ENCODE measurements at places on chromosomes 3 and 15. TPM values are rescaled to one million over a fixed set of nuclear protein-coding genes. Genes with fewer than 3 reads are reported as not detected.

DNA sequence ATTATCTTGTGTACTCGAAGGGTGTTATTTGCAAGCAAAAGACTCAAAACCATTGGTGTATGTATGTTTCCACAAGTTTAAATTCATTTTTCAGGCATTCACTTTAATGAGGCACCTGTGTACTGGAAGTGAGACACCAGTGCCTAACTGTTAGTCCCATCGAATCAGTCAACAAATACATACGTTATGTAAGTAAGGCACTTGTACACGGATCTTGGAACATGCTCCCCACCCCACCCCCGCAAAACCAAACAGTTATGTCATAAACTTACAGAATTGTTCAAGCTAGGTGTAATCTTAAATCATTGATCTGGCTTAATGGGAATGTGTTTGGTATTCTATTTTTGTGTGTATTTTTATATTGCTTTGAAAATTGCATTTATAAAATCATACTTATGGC is 17.1 kb downstream of the LRRC28 start:
- no peak for DNase-seq

GRCh38 chr15:31552482-31553099 is 226.0 kb downstream of the KLF13 start:
- peak; percentile 3 for DNase-seq

Gene SLC28A2
- not detected for total RNA-seq

Gene TAGLN3
- total RNA-seq = not detected

DNA sequence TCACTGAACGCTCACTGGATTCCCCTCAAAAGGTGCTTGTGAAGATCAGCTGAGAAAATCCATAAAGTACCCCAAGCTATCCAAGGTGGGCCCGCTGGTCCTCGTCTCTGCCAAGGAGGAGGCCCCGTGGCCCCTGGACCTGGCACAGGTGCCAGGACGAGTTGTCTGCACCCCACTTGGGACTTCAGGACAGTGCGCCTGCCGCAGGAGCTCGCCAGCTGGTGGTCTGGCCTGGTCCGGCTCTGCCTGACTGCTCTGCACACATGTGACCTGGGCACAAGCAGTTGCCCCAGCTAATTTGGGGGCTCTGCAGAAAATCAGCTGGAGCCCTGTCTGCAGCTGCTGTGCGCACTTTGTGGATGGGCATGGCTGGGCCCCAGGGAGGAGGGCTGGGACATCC is 159.9 kb downstream of the NSMCE3 start:
- DNase-seq = no peak

DNA sequence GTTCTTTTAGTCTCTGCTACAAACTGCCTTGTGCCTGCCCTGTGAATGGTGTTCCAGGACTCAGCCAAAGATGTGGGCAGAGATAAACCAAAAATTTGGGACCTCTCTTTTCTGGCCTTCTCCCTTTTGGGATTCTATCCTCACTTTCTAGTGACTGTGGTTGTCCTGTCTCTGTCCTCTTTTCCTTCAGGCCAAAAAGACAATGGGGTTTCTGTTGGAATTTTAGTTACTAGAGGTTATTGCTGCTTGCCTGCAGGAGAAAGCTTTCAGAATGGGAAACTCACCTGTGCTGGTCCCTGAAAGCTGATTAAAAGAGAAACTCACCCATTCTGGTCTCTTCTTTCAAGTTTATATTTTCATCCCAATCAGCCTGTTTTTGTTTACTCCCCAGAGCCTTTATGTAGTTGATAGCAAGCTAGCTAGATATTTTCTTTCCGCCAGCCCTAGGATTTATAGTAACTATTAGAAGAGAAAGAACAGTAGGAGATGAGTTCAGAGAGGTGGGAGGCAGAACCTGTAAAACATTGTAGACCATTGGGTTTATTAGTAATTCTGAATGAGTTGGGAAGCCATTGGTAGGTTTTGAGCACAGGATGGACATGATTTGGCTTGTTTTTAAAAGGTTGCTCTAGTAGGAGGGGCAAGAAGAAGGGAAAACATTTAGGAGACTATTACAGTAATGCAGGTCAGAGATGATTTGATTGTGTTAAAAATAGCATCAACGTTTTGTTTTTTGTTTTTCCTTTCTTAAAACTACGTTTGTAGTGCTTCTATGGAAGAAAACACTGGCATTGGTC is 138.9 kb downstream of the TCF12 start:
- peak; percentile 21 for DNase-seq

Gene TM4SF1
- 559 TPM for total RNA-seq

GRCh38 chr3:129745253-129745652 is 138.8 kb upstream of the PLXND1 start:
- no peak for DNase-seq

Gene BFSP2
- not detected for total RNA-seq

DNA sequence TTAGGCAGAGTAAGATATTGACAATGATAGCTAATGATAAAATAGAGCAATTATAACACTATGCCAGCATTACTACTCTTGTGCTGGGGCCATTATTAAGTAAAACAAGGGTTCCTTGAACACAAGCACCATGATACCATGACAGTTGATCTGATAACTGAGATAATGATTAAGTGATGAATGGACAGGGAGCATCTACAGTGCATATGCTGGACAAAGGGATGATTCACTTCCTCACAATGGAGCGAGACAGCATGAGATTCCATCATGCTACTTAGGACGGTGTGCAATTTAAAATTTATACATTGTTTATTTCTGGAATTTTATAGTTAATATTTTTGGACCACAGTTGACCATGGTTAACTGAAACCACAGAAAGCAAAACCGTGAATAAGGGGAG is 156.6 kb downstream of the FHIT start:
- DNase-seq = no peak

- DNase-seq = peak; percentile 22
These were observed 14.3 kb downstream of the ZIC4 start for GRCh38 chr3:147391781-147392624.

- no peak for DNase-seq
These were observed 17.9 kb downstream of the LIPH start for GRCh38 chr3:185534511-185534910.

DNA sequence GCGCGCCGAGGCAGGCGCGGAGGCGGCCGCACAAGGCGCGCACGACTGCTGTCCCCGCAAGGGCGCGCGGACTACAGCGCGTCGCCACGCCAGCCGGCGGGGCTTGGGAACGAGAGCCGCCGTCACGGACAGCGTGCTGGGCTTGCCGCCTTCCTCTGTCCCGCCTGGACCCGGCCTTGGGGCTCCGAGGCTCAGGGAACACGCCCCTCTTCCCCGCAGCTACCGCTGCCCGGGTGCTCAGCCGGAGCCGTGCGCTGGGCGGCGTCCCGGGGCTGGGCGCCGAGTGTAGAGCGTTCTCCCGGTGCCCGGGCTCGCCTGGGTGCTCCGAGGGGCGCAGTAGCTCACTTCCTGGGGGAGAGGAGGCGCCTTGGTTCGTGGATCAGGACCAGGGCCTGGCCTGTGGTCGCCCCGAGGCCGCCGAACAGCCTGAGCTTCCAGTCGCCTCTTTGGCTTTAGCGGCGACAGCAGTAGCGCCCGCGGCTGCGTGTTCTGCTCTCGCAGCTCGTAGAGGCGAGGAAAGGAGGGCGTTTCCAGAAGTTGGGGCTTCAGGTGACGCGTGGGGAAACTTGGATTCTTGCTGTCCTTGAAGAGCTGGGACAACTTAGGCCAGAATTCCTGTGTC is 226.7 kb upstream of the C2CD4B start:
- peak; percentile 31 for DNase-seq

- no peak for DNase-seq
These were observed 74.9 kb upstream of the NR2F2 start for GRCh38 chr15:96255599-96255998.

Gene PPM1M
- total RNA-seq = 13.7 TPM

DNA sequence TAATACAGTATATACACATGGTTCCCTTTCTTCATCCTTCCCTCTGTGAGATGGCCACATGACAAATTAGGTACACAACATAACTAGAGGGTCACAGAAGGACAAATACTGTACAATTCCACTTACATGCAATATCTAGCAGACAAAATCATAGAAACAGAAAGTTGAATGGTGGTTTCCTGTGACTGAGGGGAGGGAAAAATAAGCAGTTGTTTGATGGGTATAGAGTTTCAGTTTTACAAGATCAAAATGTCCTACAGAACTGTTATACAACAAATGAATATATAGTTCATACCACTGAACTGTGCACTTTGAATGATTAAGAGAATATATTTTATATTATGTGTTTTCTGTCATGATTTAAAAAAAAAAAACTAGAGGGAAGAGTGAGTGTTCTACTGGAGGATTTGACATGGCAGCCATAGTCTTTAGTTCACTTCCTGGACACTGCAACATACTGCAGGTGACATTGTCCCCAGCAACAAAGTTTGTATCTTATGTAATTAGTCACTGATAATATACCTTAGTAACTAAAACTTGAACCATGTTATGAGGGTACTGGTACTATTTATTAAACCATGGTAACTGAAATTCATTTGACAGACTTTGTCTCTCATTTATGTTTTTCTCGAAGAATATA is 37.2 kb downstream of the CCDC54 start:
- no peak for DNase-seq

Gene SI
- total RNA-seq = not detected

Gene ACAA1
- total RNA-seq = 52.1 TPM

Gene XCR1
- total RNA-seq = not detected

DNA sequence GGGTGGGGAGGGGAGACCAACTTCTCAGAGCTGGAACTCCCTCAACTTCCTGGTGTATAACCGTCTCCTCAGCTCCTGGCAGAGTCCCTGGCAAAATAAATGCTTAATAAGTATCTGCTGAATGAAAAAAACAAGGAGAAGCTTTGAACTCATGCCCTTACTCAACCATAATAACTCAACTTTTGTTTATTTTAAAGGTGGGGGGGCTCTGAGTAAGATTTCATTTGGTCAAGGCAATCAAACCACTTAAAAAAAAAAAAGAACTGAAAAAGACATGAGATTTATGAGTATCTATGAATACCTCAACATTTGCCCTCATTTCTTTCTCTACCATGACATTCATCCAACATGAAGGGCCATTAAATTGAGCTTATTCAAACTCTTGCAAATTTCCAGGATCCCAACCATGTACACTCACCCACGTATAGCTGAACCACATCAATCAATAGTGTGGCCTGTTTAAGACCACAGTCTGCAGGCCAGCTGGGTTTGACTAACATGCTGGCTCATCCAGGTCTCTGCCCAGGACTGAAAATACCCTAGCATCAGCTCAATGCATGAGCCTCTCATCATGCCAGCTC is 157.9 kb downstream of the FOXP1 start:
- no peak for DNase-seq

GRCh38 chr3:165434516-165434915 is 238.3 kb upstream of the SLITRK3 start:
- DNase-seq = no peak

- DNase-seq = no peak
These were observed 10.2 kb upstream of the NR2E3 start for GRCh38 chr15:71800190-71800589.

- no peak for DNase-seq
These were observed 157.7 kb downstream of the RPLP1 start for GRCh38 chr15:69610277-69610676.

GRCh38 chr15:66312144-66312543 is 18.8 kb downstream of the DIS3L start:
- no peak for DNase-seq

DNA sequence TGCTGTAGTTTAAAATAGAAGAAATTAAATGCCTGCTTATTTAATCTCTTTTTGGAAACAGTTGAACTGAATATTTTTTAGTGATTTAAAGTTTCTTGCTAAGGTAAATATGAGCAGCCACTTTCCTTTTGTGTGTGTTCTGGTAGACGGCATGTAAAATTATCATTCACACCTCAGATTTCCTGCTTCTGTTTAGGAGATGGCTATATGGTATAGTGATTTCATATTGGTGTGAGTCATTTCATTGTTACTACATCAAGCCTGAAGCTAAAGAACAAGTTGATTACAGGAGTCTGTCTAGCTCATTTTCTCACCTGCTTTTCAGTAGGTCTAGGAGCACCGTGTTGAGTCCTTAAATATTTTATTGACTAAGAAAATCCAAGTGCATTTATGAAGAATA is 2.2 kb downstream of the LRCH3 start:
- peak; percentile 91 for DNase-seq

GRCh38 chr3:129358177-129358771 is 70.2 kb downstream of the EFCAB12 start:
- no peak for DNase-seq

Gene WDR93
- total RNA-seq = not detected

Measured in endothelial cell of umbilical vein (primary cell).